ENCODE measurements at places on chromosomes 16 and 17. TPM values are rescaled to one million over a fixed set of nuclear protein-coding genes. Genes with fewer than 3 reads are reported as not detected.

Gene CCL22
- total RNA-seq, result not detected

Gene PRSS53
- total RNA-seq, result 1.2 TPM

Gene TNFRSF17
- not detected for total RNA-seq

Gene SDK2
- not detected for total RNA-seq

Gene ACE
- 13.5 TPM for total RNA-seq

Gene KRT12
- not detected for total RNA-seq

Gene PIRT
- not detected for total RNA-seq

Gene FOXL1
- 4.4 TPM for total RNA-seq

Measured in mammary microvascular endothelial cell (primary cell).